ENCODE measurements at places on chromosomes 16 and 17.

GRCh38 chr16:23020084-23020483, 129.2 kb downstream of the USP31 start:
- DNase-seq = no peak

DNA sequence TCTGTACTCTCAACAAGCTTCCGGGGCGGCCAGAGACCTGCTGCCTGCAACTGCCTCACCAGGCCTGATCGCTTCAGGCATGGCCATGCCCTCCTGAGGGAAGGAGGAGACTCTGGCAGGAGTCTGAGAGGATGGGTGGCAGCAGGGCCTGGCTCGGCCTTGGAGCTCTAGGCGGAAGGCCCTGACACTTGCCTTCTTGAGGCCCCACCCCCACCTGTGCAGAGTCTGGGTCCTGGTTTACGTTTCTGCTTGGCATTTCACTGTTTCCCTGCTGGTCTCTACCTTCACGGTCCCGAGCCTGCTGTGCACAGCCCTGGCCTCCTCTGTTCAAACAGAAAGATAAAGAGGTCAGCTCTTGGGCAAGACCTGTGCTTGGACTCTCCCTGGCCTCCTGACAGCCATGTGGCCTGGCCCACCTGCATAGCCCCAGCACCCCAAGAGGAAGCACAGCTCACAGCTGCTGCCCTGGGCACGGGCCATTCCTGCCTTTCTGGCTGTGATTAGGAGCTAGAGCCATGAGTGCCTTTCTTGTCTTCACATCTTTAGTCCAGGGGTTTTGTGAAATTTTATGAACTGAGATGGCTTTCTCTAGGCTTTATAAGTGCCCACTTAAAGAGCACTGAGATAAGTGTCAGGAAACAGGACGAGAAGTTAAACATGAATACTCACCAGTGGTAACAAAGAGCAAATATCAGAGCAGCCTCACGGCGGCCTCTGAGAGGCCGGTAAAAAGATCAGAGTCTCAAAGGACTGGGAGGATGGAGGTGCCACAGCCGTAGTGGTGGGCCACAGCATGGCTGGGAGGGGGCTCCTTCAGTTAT, 25.6 kb upstream of the MTSS2 start:
- DNase-seq = no peak

DNA sequence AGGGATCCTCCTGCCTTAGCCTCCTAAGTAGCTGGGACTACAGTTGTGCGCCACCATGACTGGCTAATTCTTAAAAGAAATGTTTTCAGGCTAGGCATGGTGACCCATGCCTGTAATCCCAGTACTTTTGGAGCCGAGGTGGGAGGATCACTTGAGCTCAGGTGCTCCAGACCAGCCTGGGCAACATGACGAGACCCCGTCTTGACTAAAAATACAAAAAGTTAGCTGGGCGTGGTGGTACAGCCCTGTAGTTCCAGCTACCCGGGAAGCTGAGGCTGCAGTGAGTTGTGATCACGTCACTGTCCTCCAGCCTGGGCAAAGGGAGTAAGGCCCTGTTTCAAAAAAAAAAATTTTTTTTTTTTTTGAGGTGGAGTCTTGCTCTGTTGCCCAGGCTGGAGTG, 173.1 kb downstream of the SEC14L1 start:
- DNase-seq = no peak

GRCh38 chr17:38430316-38430715, 2.1 kb downstream of the ARHGAP23 start:
- no peak for DNase-seq

- no peak for DNase-seq
Measured at GRCh38 chr17:50564916-50565315, 4.4 kb downstream of the CACNA1G start.

DNA sequence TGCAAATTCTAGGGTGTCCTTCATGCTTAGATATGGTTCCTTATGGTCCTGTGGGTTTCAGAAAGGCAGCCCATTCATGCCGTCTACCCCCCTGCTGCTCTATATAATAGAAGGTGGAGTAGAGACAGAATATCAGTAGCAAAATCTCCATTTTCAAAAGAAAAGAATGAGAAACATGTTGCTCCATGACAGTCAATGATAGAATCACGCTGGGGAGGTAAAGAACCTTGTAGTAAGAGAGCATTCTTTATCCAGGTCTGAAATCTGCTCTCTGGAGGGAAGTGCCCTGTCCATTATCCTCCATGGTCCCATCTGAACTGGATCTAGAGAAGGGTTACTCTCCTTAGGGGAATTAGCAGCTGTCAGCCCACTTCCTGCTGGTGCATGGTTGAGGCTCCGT, 272.8 kb downstream of the WWOX start:
- no peak for DNase-seq

DNA sequence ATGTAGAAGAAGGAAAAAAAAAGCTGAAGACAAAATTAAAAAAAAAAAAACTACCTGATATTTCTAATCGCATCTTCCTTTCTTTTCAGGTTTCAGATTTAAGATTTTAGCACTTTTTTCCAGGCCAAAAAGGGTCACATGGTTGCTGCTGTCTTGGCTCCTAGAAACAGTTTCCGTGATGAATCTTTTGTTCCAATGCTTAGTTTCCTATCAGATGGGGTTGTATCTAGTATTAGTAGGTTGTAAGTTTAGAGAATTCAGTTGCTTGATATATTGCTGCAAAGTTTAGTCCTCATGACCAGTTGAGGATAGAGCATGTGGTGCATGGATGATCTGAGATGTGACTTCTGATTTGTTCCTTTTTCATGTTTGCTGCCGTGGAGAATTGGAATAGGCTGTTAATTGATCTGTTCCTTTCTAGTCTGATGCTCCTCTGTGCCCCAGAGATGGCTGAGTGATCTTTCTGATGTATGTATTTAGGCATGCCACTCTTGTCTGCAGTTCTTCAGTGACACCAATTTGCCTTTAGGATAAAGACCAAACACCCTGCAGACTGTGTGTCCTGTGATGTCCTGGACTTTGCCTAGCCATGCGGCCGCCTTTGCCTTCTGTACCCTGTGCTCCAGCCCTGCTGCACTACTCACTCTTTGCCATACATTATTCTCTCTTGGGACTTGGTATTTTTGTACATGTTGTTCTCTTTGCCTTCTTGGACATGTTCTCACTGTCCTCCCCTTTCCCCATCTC, 94.0 kb downstream of the MRTFB start:
- DNase-seq = no peak

GRCh38 chr16:27346819-27347218, 33.0 kb downstream of the IL4R start:
- DNase-seq = no peak

GRCh38 chr17:27649929-27650328, 18.9 kb downstream of the LGALS9 start:
- no peak for DNase-seq

DNA sequence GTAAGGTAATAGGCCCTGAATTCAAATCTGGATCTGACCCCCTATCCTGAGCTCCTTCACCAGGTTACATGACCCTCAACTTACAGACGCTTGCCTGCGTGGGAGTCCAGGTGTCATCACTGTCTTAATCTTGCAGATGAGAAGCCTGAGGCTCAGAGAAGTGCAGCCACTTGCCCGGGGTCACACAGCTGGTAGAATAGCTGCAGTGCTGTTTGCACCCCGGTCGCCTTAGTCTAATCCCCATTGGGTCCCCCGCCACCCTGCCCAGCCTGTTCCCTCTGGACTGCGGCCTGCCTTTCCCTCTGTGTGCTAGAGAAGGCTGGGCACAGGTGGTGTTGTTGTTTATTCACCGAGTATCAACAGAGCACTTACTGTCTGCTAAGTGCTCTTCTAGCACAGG, 107.0 kb downstream of the SDR42E1 start:
- no peak for DNase-seq

DNA sequence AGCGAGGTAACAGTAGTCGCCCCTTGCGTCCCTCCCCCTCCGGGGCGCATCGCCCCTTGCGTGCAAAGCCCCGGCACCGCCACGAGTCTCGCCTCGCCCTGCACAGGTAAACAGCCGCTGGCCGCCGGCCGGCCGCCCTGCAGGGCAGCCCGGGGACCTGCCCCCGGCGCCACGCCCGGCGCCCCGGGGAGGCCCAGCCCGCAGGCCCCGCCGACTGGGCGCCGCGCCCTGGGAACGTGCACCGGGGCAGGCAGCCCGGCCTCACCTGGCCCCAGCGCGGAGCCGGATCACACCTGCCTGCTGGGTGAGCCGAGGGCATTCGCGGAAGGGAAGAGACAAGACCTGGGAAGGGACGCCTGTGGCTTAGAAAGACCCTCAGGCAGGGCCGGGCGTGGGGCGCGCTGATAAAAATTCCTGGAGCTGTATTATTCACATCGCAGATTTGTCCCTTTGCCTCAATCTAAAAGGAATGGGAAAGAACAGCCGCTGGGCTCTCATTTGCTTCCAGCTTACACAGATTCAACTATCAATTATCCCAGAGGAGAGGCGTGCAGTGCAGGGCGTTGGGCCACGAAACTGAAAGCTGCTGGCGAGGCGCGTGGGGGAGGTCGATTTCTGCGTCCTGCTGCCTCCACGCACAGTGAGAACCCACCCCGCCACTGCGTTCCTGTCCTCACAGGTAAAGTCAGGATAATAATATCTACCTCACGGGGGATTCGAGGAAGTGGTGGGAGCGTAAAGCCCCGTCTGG, 451.9 kb downstream of the SLC39A11 start:
- DNase-seq = no peak

DNA sequence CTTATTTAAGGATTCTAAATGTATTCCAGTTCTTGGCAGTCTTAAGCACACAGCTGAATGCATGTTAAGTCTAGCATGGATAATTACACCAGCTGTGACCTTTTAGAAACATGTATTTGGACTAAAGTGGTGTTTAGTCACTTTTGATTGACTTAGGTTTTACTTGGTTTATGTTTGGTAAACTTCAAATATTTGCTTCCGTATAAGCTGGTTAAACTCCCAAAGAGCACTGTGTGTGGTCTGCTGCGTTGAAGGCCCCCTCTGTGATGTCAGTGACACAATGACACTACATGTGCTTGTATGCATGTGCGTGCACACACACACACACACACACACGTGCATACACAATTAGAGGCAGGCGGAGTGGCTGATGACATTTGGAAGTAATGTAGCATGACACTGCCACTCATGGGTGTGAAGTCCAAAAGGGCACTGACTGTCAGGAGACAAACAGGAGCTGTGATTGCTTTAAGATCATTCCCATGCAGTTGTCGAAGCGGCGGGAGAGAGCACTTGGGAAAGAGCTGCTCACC, 156.1 kb upstream of the CDH13 start:
- no peak for DNase-seq

DNA sequence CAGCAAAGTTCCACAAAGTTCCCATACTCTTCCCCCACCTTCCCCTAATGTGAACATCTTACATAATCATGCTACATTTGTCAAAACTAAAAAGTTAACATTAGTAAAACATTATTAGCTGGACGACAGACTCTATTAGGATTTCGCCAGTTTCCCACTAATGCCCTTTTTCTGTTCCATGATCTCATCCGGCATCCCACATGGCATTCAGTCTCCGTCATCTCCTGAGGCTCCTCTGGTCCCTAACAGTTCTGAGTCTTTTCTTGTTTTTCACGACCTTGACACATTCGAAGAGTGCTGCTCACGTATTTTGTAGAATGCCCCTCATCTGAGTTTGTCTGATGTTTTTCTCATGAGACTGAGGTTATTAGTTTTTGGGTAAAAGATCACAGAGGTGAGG, 8.8 kb upstream of the MPRIP start:
- DNase-seq = no peak

All from germinal center (tissue), 1 donor.